HuH-7.5 (cell line): ENCODE measurements at places on chromosomes 6 and 20.
A peak's percentile ranks its signal among the peaks of the same experiment; 100 is the strongest.

- no peak for DNase-seq
These were observed 3.3 kb downstream of the PI16 start for GRCh38 chr6:36957773-36958271.

GRCh38 chr20:37526238-37526838, 1.3 kb downstream of the BLCAP start:
- DNase-seq: no peak

DNA sequence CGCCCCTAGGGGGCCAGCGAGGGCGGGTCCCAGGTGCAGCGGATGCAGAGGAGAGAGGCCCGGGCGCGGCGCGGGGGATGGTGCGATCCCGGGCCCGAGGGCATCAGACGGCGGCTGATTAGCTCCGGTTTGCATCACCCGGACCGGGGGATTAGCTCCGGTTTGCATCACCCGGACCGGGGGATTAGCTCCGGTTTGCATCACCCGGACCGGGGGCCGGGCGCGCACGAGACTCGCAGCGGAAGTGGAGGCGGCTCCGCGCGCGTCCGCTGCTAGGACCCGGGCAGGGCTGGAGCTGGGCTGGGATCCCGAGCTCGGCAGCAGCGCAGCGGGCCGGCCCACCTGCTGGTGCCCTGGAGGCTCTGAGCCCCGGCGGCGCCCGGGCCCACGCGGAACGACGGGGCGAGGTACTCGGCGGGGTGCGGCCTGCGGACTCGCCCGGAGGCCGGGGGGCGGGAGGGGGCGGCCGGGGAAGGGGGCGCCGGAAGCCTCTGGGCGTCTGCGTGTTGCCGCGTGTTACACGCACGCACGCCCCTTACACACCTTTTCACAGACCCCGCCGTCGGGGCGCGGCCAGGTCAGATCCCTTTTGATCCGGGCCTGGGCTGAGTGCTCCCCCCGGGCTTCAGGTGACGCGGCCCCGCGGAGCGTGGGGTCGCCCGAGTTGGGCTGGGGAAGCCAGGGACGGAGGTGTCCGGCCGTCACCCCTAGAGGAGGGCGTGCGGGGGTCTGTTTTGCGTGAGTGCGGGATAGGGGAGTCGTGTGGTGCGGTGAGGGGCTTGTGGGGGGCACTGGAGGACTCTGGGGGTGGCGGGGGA, 412 bp downstream of the TRIB3 start:
- DNase-seq: peak; percentile 74

DNA sequence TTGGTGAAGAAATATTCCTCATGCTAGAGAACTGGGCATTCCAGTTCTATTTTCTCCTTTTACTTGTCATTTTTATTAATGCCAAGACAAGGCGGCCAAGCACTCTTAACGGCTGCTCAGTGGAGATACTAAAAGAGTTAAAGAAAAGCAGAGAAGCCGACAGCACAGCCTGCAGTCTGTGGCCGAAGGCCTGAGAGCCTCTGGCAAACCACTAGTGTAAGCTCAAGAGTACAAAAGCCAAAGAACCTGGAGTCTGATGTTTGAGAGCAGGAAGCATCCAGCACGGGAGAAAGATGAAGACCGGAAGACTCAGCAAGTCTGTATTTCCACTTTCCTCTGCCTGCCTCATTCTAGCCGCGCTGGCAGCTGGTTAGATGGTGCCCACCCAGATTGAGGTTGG, 167.1 kb upstream of the FUT9 start:
- no peak for DNase-seq

GRCh38 chr6:40460380-40460779, 126.8 kb downstream of the LRFN2 start:
- DNase-seq: no peak

GRCh38 chr20:62650551-62651284, 8.4 kb downstream of the SLCO4A1 start:
- no peak for DNase-seq

GRCh38 chr6:106256201-106256968, 69.2 kb downstream of the ATG5 start:
- DNase-seq: no peak

DNA sequence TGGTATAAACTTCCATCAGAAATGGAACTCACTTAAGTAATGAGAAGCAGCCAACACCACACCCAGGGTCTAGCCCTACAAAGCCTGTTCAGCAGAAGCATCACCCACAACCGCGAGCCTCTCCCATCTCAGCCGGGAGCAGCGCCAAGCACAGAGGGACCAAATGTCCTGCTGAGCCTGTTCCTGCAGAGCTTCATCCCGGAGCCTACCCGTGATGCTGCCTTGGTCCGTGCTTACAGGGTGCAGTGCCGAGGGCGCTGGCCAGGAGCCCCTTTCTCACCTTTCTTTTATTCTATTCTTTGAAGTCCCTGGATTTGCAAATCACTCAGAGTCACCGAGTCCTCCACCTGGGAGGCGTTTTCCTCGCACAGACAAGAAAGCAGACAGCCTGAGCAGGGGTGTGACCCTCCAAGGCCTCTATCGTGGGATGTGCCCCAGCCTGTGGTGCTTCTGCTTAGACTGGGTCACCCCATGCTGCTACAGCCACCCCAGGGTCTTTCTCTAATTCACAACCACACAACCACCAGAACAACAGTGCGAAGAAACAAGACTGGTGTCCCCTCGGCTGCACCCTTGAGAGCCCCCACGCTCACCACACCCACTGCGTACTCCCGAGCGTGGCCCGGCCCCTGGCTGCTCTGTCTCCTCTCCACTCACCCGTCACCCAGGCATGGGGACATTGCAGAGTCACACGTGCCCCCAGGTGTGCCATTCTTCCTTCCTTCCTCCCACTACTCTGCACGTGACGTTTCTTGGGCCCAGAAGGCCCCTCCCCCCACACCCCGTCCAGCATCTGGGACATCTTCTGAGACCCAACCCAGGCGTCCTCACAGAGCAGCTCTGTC, 92.2 kb upstream of the MPC1 start:
- DNase-seq: no peak
